Stimulated activated CD8-positive, alpha-beta memory T cell treated with anti-CD3 and anti-CD28 coated beads, Interleukin-2, amount 100 ng/mL, for 48 hours (primary cell): ENCODE measurements at places on chromosomes 3 and 15.

DNA sequence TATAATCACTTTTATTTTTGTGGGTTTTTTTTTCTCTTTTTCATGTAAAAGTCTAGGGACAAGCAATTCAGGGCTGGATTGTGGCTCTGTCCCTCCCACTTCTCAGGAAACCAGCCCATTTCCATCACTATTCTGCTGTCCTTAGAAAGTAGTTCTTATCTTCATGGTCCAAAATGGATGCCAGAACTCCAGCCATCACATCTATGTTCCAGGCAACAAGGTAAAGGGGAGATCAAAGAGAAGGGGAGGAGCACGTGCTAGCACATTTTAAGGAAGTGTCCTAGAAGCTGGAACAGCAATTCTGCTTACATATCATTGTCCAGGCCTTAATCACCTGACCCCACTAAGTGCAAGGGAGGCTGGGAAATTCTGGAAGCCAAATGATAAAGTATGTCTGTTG lies 181.1 kb upstream of the C2CD4B start:
- no peak for DNase-seq

DNA sequence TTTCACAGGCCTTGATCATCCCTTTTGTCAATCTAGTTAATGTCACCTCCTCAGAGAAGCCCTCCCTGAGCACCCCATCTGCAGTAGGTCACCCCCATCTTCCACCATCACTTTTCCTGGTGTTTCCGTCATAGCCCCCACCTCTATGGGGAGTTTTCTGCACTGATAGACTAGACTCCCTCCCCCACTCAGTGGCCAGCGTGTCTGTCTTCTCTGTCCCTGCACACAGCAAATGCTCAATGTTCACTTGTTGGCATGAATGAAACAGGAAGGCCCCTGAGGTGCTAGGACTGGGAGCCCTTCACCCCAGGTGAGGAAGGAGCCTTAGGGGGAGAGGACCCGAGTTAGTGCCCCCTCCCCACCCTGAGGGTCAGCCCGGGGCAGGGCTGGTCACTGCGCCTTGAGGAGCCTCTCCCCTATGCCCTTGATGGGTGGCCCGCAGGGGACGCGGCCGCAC lies 15.8 kb upstream of the FANCD2 start:
- DNase-seq, result no peak

- DNase-seq, result no peak
Observed at GRCh38 chr3:79769229-79769628, 1.4 kb upstream of the ROBO1 start.

DNA sequence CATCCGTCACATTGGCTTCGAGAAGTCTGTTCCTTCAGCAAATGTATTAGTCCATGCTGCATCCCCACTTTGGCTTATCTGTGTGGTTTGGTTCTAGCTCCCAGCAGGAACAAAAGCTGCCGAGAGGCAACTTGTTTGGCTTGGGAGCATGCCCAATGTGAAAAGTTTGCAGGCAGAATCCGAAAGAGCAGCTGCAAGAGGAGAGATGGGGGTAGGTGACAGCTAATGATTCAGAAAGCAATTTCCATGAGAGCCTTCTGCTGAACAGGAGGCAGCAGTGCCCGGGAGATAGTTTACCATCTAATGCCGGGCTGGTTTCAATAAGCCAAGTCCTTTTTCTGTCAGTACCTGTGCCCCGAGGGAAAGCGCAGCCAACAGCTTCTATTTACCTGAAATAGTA lies 60.2 kb downstream of the GRM7 start:
- DNase-seq, result no peak

DNA sequence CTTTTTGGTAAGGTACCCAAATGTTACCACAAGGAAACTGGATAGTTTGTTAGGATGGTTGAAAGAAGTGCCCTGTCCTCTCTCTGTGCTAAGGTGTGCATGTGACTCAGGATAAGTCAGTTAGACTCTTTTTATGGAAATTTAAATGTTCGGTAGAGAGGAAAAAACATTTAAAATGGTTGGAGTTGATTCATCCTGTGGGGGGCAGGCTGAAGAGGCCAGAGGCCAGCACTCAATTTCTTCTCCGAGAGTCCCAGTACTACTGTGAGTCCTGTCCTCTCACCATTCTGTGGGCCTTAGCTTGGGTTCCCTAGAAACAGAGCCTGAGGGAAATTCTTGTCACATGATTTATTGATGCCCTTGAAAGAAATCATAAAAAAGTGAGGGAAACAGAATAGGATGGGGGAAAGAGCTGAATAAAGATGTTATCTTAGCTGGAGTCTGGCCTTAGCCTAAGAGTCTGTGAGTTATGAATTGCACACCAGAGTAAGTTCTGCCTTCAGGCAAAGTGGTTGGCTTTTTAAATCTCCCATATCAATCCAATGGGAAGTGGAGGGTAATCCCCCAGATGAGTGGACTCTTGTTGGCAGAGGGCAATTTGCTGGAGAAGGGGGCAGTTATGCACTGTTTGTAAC lies 106.5 kb upstream of the GALNT15 start:
- no peak for DNase-seq

GRCh38 chr15:58293622-58294550 lies 137.9 kb upstream of the LIPC start:
- no peak for DNase-seq

- DNase-seq, result no peak
Observed at GRCh38 chr3:110139048-110139447, 801.7 kb upstream of the DPPA4 start.

GRCh38 chr3:41224120-41224806 lies 25.0 kb downstream of the CTNNB1 start:
- no peak for DNase-seq

DNA sequence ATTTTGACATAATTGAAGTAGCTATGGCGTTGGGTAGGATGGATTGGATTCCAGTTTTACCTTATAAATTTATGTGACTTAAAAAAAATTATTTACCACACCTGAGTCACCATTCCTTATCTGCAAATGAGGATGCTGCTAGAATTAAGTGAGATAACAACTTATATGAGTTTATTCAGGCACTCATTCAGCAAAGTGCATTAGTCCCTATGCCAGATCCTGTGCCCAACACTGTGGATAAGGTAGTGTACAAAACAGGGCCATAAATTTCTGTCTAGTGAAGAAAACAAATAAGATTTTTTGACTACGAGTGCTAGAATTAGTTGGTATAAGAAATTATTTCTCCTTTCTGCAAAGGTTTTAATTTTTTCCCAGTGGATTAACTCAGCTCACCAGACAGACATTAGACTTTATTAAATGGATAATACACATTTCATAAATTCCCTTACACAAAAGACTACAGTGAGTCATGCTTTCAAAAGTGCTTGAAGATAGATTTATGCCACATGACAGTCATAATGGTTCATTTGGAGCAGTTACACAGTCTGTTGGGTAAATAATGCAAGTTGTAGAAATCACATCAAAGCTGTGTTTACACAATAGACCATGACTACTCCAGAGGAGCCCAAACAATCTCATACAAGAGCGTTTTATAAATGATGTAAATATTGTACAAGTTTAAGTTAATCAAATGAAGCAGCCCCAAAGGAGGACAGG lies 129.9 kb upstream of the TGFBR2 start:
- no peak for DNase-seq

DNA sequence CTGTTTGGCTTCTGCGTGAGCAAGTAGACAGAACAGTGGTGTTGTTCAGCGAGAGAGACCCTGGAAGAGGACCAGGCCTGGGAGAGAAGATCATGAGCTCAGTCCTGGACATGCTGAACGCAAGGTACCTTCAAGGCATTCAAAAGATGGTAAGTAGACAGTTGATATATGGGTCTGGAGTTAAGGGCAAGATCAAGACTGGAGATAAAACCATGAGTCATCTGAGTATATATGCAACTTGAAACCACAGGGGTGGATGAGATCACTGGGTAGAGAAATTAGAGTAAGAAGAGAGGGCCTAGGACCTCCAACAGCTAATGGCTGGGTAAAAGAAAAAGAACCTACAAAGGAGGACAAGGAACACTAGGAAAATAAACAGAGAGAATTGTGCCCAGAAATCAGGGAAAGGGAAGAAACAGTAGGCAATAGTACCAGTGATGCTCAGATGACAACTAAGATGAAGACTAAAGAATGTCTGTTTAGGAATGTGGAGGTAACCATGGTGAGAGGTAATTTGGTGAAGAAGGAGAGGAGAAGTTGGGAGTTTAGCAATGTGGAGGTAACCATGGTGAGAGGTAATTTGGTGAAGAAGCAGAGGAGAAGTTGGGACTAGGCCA lies 343.2 kb upstream of the ADAMTS9 start:
- no peak for DNase-seq

DNA sequence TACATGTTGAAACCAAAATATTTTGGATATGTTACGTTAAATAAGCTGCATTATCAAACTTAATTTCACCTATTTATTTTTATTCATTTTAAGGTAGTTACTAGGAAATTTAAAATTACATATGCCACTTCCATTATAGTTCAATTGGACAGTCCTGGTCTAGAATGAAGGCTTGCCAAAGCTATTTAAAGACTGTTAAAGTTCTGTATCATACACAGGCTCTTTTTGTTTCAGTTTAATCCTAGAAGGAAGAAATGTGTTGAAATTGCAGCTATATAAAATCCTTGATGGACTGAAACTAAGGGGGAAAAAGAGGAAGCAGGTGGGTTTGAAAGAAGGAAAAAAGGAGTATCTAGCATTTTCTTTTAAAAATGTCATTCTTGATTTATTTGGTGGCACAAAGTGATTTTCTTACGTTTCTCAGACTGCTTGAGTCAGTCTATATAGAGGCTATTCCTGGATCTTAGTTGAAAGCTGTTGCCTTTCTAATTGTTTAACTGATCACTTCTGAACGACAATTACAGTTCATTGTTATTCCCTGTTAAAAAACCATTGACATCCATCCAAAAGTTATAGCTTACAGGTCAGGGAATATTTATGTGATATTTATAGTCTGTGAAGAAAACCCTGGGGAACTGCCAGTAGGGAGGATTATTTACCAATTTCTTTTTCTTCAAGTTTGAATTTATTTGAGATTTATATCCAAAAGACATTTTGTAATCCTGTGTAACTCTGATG lies 195.0 kb downstream of the RORA start:
- DNase-seq, result no peak

DNA sequence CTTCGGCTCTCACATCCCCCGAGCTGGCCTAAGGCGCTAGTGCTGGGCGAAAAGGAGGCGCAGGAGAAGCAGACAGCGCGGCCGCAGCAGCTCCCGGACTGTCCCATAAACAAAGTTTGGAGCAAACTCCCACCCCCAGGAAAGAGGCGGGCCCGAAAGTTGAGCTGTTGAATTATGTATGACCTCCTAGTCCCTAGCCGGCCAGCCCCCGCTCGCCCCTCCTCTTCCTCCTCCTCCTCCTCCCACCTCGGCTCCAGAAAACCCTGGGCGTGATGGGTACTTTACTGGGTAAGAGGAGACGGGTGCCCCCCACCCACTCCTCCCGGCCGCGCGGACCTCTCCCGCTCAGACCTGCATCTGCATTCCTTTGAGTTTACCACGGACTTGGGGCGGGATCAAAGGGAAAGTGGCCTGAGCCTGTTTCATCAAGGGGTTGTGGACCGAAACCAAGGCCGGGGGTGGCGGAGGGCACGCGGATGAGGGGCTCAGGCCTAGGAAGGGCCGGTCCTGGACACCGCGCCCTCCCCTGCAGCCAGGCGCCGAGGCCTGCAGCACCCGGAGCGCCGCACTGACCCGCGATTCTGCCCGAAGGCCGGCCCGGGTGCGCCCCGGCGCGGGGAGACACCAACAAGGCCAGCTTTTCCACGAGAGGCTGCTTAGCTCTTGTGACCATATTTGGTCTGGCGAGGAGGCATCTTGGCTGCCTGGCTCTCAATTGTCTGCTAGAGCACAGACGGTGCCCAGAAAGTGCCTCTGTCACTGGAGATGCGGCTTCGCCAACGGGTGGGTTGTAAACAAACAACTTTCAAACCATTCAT lies at the start of gene WWTR1:
TSS of gene WWTR1 (minus strand) at position 100 of the 818 bp plus-strand sequence. CDS start 719 bp downstream, outside the sequence.
- DNase-seq, result peak; percentile 34
